ENCODE measurements at places on chromosomes 1 and 21.
A peak's percentile ranks its signal among the peaks of the same experiment; 100 is the strongest.

DNA sequence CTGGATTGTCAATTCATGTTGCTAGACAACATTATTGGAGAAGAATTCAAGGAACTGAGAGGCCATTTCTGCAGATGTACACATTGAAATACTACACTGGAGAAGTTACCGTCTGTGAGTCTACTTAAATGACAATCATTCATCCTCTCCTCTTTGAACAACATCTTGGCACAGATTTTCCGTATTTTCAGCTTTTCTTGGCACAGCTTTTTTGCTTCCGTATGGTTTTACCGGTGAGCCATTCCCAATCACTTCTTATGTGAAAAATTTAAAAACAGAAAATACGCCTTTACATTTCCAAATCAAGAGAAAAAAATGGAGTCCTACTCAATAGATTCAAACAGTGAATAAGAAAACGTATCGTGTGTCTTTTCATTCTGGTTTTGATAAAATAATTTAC lies 1493.7 kb downstream of the AMY1C start:
- DNase-seq = no peak

DNA sequence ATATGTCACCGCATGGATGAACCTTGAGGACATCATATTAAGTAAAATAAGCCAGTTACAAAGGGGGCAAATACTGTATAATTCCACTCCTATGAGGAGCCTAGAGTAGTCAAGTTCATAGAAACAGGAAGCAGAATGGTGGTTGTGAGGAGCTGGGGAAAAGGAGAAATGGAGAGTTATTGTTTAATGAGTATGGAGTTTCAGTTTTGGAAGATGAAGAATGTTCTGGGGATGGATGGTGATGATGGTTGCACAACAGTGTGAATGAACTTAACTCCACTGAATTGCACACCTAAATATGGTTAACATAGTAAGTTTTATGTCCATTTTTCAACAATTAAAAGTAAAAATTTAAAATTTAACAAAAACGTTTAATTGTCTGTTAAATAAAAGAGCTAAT lies 220.9 kb upstream of the JUN start:
- DNase-seq = no peak

GRCh38 chr1:98306517-98307089 lies 354.9 kb upstream of the SNX7 start:
- no peak for DNase-seq

DNA sequence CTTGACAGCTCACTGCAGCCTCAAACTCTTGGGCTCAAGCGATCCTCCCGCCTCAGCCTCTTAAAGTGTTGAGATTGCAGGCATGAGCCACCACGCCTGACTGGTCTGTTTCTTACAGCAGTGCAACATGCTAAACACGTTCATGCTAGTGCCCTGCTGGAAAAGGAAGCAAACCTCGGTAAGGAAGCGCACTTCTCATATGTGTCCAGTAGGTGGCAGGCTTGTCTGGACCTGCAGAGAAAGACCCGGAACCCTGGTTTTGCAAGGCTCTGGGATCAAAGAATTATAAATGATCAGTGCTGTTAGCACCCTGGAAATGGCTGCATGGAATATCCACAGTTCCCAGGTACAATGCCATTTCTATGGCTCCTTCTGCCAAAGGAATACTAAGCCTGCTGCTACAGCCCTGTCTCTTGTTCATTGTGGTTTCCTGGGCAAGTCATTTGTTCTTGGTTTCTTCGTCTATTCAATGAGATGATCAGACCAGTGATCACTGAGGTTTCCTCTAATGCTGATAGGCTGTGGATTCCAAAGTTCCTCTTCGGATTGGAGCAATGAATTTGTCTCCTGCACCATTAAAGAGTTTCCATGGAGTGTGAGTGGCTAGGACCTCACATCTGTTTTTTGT lies 15.9 kb downstream of the RNU5D-1 start:
- DNase-seq = peak; percentile 38

DNA sequence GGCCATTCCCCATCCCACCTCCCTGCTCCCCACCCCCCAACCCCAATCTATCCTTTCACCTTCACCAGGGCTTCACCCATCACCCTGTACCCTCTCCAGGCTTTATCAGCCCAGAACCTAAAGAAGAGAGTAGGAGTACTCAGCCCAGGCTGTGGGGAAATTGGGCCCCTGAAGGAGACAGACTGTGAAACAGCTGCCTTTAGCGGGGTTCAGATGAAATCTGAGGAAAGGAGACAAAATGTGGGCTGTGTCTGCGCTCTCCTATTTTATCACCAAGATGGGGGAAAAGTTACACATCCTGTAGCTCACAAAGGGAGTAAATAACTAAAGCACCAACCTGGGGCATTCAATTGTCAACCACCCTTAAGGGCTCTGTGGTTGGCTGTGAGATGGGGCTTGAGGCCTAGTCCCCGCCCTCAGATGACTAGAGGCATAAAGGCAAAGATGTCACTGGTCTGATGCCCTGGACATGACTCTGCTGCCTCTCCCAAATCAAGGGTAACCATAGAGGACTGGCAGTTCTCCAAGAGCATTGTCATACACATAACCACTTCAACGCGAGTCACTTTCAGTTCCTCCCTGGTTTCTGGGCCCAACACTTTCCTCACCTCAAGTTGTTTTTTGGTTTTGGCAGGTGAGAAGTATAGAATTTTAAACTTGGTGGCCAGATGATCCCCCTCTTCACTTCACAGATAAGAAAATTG lies 30.0 kb downstream of the SLC27A3 start:
- DNase-seq = peak; percentile 36

DNA sequence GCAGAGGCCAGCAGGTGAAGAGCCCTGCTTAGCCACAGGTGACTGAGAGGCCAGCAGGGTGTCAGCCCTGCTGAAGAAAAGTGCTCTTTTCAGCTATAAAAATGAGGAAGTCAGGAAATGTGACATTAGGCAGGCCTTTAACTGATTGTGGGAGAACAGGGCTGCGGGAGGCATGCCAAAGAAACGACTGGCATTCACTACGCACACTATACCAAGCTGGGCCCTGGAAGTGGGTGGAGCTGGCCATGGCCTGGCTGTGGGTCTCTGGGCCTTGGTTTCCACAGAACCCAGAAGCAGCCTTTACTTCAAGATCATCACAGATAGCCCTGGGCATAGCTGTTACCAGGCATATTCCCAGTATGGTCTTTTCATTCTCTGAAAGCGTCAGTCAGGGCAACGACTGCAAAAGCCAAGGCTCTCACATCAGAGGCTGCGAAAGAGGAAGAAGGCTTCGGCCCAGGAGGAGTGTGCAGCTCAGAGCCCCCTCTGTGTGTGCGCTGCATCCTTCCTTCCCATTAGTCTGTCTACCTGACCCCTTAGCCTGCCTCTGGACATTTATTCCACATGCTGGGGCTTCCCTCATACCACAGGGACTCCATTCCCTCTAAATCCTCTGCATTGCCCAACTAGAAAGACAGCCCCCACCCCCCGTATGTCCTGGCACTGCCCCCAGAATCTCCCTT lies 14.3 kb downstream of the SLC2A1 start:
- DNase-seq = no peak

DNA sequence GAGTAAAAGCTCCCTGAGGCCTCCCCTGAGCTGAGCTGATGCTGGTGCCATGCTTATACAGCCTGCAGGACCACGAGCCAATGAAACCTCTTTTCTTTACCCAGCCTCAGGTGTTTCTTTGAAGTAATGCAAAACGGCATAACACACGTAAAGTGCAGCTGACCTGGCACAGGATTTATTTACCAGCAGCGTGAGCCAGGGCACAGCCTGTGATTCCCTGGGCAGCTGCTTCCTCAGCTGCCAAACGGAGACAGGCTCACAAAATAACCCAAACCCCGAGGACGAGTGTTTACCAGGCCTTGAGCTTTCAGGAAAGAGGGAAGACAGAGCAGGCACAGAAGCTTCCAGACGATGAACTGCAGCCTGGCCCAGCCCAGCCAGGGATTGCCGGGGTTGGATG lies 120.6 kb upstream of the ARHGEF16 start:
- no peak for DNase-seq

GRCh38 chr1:18253093-18253492 lies 145.5 kb downstream of the IGSF21 start:
- DNase-seq = no peak

DNA sequence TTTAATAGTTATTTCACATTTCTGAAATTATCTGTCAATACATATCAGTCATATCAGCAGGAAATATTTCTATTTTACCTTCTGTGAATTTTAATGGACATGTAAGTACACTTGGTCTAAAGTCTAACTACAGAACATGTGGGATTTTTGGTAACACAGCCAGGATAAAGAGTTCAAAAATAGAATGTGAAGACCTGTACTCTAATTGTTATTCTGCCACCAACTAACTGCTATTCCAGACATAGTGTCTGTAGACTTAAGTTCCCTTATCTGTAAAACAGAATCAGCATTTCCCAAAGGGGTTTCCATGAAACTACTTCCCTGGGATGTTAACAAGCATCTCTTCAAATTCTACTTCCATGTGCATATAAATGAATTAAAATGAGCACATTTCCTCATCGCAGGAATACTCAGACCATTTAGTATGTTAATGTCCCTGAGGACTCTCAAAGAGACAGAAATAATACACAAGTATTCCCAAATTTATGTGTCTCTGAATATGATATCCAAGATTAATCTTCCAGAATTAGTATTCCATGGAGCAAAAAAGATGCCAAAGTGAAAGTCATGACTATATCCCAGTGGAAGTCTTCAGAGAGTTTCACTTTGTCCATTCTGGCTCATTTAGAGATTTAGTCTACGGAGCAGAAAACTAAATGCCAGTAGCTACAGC lies 325.6 kb downstream of the NEGR1 start:
- DNase-seq = no peak

DNA sequence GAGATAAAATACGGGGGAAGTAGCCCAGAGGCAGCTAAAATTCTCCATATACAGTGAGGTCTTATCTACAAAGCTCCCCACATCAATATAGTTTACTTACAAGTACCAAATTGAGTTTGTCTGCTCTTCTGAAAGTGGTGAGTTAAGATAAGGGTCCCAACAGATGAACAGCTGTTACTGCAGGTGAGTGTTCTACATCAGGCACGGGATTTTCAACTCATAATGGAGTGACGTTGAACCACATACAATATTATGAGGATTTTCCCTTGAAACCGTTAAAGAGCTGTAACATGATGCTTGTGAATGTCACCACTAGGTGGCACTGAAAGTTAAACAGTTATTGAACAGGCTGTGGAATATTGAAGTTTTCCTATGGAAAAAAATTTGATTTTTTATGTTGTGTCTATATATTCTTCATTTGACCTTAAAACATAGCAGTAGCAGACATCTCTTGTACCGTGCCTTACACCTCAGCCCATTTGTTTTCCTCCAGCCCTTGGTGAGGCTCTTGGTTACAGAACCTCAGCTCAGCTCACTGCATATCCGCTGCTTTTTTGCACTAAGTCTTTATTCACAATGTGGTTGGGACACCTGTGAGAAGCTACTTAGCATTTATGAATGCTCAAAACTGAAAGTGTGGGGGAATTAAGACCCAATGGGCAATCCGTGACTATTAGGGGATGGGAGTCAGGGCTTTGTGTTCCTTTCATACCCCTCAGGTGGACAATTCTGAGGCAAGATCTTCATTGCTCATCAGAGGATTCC lies 23.2 kb downstream of the CD1D start:
- no peak for DNase-seq

- DNase-seq = no peak
Measured at GRCh38 chr1:146035048-146035423, 13.5 kb upstream of the HJV start.

DNA sequence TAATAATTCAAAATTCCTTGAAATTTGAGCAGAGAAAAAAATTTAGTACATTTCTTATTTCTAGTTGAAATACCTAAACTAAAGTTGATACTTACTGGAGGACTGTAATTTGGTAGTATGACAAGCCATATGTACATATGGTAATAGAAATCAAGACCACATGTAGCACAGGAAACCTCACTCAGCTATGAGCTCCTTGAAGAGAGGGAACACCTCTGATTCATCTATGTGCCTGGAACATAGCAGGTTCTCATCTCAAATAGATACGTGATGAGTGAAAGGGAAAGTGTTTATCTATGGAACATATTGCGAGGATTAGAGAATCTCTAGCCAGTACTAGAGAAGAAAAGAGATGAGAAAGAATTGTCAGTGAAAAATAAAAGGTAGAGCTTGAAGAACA lies 47.9 kb upstream of the GNG4 start:
- no peak for DNase-seq

DNA sequence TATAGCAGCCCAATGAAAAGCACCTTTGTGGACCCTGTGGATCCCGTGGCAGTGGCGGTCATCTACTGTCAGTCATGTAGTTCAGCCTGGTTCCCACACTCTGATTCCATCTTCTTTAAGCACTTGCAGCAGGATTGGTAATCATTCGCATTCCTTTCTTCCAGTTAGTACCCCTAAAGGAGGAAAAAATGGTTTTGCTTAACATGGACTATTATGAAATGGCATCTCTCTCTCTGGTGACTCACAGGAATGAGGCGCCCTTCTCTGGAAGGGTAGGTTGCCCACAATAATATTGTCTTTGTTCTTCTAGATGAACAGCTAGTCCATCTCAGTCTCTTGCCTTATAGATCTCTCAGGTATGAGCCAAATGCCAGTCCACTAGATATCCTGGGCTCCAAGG lies 127.9 kb upstream of the MROH9 start:
- no peak for DNase-seq

- DNase-seq = no peak
Measured at GRCh38 chr21:16568244-16568643, 838.5 kb downstream of the USP25 start.

GRCh38 chr1:151523326-151523725 lies 12.1 kb downstream of the CGN start:
- DNase-seq = no peak

DNA sequence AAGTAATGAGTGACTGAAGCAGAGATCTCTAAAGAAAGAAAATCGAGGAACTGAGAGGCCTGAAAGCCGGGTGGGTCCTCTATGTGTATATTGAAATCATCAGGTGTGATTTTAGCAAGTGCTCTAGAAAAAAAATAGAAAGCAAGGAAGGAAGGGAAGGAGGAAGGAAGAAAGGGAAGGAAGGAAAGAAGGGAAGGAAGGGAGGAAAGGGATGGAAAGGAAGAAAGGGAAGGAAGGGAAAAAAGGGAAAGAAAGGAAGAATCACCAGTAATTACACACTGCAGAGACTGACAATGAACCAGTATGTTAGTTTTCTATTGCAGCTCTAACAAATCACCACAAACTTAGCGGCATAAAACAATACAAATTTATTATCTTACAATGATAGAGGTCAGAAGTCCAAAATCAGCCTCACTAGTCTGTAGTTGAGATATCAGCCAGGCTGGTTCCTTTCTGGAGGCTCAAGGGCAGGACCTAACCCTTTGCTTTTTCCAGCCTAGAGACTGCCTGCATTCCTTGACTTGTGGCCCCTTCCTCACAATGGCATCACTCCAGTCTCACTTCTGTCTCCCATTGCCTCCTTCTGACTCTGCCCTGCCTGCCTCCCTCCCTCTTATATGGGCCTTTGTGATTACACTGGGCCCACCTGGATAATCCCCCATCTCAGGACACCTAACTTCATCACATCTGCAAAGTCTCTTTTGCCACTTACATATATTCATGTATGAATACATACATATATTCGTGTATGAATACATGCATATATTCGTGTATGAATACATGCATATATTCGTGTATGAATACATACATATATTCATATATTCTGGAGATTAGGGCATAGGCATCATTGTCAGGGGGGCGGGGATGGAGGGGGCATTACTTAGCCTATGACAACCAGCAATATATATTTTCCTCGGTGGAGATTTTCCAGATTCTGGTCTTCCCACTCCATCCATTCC lies 47.5 kb upstream of the CDC42BPA start:
- no peak for DNase-seq

GRCh38 chr21:31136891-31137290 lies 98.6 kb upstream of the KRTAP19-8 start:
- DNase-seq = no peak

Measured in stimulated activated CD4-positive, alpha-beta T cell treated with anti-CD3 and anti-CD28 coated beads, TNF-alpha, amount 100 ng/mL, for 1 hour (primary cell).